ENCODE measurements at places on chromosomes 2 and 18.

GRCh38 chr2:37892436-37893114 lies 32.5 kb upstream of the RMDN2 start:
- DNase-seq, result peak; percentile 23

- DNase-seq, result no peak
Measured at GRCh38 chr18:59109375-59109774, 30.3 kb upstream of the SEC11C start.

GRCh38 chr2:60662781-60663180 lies 93.3 kb upstream of the PAPOLG start:
- DNase-seq, result no peak

DNA sequence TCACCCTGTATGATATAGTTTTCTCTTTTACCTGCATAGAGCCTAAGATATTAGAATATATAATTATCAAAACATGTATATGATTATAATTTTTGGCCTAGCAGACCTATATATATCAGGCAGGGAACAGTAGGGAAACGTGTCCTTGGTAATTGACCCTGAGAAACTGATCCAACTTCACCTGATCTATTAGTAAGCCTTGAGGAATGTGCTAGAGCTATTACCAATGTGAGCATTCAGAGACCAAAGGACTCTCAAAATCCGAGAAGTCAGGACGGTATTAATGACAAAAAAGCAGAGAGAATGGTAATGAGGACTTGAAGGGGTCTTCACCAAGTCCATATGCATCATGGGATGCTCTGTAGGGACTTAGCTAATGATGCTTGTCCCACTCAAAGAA lies 571.9 kb downstream of the CPS1 start:
- no peak for DNase-seq

DNA sequence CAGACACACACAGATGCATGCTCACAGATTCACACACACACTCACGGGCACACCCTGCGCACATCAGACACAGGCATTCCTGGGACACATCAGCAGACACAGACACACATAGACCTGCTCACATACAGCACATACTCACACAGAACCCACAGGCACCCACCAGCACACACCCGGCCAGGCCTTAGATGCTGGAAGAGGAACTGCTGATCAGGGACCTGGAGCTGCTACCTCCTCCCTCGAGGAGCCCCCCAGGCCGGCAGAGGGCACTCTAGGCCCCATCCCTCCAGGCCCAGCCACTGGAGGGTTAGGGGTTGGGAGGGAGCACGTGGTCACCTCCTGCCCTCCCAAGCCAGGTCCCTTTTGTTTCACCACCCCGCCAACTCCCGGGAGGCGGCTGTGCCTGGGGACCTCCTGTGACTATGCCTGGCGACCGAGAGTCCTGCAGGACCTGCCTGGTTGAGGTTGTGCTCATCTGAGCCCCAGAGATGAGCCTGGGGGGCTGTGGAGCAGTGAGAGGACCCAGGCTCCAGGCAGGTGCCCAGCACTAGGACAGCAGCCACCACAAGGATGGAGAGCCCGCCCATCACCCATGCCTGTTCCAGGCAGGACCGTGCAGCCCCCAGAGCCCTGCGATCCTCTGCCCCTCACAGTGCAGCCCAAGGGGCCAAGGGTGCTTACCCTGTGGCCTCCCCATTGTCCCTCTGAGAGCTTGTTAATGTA lies 21.0 kb upstream of the PTMA start:
- peak; percentile 68 for DNase-seq

- no peak for DNase-seq
Measured at GRCh38 chr2:105582952-105583660, 161.6 kb upstream of the NCK2 start.

DNA sequence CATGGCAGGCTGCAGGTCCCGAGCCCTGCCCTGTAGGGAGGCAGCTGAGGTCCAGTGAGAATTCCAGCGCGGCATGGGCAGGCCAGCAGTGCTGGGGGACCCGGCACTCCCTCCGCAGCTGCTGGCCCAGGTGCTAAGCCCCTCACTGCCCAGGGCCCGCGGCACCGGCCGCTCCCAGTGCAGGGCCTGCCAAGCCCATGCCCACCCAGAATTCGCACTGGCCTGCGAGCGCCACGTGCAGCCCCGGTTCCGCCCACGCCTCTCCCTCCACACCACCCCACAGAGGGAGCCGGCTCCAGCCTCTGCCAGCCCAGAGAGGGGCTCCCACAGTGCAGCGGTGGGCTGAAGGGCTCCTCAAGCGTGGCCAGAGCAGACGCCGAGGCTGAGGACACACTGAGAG lies 158.5 kb upstream of the ACVR2A start:
- DNase-seq, result no peak

GRCh38 chr2:143262389-143262788 lies 133.2 kb downstream of the ARHGAP15 start:
- no peak for DNase-seq

GRCh38 chr18:5167831-5168230 lies 29.2 kb downstream of the AKAIN1 start:
- peak; percentile 8 for DNase-seq

DNA sequence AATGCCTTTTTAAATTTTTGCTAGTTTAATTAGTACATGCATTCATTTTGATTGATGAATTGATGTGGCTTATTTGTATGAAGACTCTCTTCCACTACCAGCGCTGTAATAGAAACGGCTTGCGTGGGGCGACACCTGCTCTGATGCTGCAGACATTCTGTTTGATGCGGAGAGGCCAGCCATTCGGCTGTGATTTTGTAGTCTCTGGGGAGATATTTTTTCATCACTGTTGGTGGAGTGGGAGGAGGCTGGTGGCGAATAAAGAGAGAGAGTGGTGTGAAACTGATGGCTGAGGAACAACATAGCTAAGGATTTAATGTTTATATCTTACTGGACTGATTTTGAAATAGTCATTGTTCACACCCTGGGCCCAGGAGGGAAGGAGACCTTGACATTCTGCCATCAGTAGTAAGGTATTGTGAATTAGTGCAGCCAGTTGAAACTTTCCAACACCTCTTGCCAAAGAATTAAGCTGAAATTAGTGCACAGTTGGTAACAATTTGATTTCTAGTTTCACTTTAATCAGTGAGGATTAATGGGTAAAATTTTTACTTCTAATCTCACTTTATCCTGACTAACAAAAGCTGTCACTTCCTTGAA lies 224.1 kb downstream of the MTX2 start:
- no peak for DNase-seq

- DNase-seq, result peak; percentile 78
Measured at GRCh38 chr2:162123806-162124758, 28.0 kb downstream of the GCG start.

DNA sequence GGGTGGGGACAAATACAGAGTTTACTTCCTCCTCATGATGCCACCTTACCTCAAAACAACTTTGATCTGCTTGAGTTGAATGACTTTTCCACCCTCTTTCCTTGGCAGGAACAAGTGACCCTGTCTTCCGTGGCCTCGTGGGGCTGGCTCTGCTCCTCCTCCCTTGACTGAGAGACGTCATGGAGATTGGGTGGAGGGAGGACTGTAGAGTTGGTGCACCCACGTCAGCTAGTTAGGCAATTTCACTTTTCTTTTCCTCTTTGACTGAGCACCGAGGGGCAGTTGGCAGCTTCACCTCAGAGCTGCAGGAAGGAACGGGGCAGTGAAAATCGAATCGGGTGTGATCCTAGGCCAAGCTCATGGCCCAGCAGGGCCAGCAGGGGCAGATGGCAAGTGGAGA lies at the start of gene SP140:
SP140 (plus strand) TSS at position 251 of the 400 bp plus-strand sequence; CDS start at position 360, 109 bp downstream.
- DNase-seq, result peak; percentile 92
